Stomach (tissue), 19 donors: ENCODE measurements at places on chromosomes 4 and X. TPM values are rescaled to one million over a fixed set of nuclear protein-coding genes. Genes with fewer than 3 reads are reported as not detected.

The RAB39B gene
- total RNA-seq = 0.29 TPM

DNA sequence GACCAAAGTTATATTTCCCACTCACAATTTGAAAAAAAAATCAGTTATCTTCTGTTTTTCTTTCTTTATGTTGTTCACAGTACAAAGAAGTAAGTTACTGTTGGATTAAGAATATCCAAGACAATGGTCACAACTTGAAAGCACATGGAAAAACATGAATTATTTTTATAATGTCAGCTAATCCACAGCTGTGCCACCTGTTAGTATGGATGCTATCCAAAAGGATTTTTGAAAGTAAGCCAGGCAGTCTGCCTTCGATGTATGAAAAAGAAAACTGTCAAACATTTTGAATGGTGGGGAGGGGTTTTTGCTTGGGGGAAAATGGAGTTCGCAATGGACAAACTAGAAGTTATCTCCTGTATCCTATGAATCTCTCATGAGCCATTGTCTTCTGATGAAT is 6.2 kb downstream of the GPM6A start:
- no peak overlapping the region for H3K4me3 ChIP-seq
- DNase-seq = no peak
- no peaks in the 10 kb centered on the region for H3K4me1 ChIP-seq
- H3K36me3 ChIP-seq = no peaks in the 10 kb centered on the region

The TNIP2 gene
- 59.6 TPM for total RNA-seq

The MAGEA2 gene
- not detected for total RNA-seq

The AVPR2 gene
- total RNA-seq = not detected

DNA sequence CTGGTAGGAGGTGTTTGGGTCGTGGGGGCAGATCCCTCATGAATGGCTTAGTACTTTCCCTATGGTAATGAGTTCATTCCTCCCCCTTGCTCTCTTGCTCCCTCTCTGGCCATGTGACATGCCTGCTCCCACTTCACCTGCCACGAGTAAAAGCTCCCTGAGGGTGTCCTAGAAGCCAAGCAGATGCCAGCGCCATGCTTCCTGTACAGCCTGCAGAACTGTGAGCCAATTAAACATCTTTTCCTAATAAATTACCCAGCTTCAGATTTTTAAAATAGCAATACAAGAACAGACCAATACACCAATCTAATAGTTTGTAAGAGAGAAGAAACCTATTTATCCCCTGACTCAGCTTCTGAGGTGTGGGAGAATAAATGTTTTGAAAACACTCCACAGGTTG is 60.5 kb downstream of the FGFBP1 start:
- no peak for DNase-seq
- no peaks in the 10 kb centered on the region for H3K4me1 ChIP-seq
- no peaks in the 10 kb centered on the region for H3K27me3 ChIP-seq
- no peaks in the 10 kb centered on the region for H3K36me3 ChIP-seq
- no peak overlapping the region for H3K27ac ChIP-seq

DNA sequence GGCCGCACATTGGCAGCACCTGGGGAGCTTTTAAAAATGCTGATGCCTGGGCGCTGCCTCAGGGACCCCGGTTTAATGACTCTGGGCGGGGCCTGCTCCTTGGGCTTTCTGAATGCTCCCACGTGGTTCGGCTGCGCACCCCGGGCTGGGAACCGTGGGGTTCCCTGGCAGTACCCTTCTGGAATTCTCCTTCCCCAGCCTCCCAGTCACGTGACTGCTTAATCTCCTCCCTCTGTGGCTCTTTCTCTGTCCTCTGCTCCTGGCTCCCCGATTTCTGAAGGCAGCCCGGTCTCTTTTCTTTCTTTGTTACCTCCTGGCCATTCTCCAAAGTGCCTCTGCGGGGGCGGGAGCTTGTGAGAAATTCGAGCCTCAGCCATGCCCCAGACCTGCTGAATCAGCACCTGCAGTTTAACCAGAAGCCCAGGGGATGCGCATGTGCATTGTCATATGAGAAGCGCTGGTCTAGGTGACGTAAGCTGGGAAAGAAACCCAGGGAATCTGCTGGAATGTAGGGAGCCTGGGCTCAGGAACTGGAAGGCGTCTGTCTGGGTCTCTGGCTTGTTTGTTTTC is 16.6 kb downstream of the CLCN4 start:
- H3K27me3 ChIP-seq = peaks cover 8% of the 10 kb centered on the region
- peaks cover 7% of the 10 kb centered on the region for H3K4me1 ChIP-seq
- peak; percentile 35 for DNase-seq

The TEC gene
- total RNA-seq = 4.2 TPM

DNA sequence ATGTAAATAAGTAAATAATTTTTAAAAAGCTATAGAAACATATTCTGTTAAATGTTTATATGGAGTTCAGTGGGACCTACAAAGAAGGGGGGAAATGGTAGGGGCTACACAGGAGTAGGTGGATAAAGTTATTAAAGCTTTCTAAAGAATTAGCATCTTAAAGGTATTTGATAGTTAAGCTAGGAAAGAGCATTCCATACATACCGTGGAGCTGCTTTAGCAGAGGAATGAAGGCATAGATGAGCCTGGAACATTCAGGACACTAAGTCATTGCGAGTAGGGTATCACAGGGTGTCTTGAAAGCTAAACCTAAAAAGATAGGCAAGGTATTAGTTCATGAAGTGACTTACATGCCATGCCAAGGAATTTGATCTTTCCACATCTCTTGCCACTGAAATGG is 60.4 kb downstream of the SLC10A6 start:
- H3K27me3 ChIP-seq = no peaks in the 10 kb centered on the region
- no peak overlapping the region for H3K4me3 ChIP-seq
- H3K36me3 ChIP-seq = peaks cover 30% of the 10 kb centered on the region
- H3K4me1 ChIP-seq = no peaks in the 10 kb centered on the region

- DNase-seq = no peak
- H3K27ac ChIP-seq = no peak overlapping the region
- no peaks in the 10 kb centered on the region for H3K27me3 ChIP-seq
- no peak overlapping the region for H3K4me3 ChIP-seq
Measured at GRCh38 chr4:9962611-9963314, 58.5 kb downstream of the SLC2A9 start.

GRCh38 chrX:68147848-68148247 is 285.4 kb downstream of the OPHN1 start:
- H3K4me1 ChIP-seq = no peaks in the 10 kb centered on the region
- H3K27me3 ChIP-seq = peaks cover 4% of the 10 kb centered on the region
- no peaks in the 10 kb centered on the region for H3K36me3 ChIP-seq
- no peak overlapping the region for H3K27ac ChIP-seq
- DNase-seq = no peak

DNA sequence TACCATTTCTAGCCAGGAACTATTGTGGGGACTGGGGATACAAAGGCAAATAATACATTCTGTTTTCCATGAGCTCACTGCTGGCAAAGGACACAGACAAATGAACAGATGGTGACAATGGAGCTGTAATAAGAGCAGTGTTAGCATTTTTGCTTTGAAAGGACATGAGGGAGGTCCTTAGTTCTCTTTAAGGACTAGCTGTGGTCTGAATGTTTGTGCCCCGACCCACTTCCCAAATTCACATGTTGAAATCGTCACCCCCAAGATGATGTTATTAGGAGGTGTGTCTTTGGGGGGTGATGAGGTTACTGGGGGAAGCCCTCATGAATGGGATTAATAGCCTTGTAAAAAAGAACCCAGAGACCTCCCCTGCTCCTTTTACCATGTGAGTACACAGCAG is 30.3 kb downstream of the CCNG2 start:
- no peaks in the 10 kb centered on the region for H3K4me1 ChIP-seq
- no peak overlapping the region for H3K27ac ChIP-seq
- no peak overlapping the region for H3K4me3 ChIP-seq
- H3K27me3 ChIP-seq = no peaks in the 10 kb centered on the region
- DNase-seq = no peak

DNA sequence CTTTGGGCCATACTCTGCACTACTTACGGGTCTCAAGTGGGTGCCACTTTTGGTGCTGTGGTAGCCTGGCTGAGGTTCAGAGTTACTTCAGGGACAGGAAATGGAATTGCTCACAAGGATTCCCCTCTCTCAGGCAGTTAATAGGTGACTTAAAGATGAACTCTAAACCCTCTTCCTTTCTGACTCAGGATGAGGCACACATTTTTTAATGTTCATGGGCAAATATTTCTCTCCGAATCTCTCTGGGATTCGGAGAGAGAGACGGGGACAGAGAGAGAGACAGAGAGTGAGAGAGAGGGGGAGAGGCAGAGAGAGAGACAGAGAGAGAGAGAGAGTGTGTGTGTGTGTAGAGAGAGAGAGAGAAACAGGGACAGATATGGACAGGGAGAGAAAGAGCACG is 79.8 kb downstream of the NYX start:
- H3K4me1 ChIP-seq = no peaks in the 10 kb centered on the region
- no peak overlapping the region for H3K4me3 ChIP-seq
- no peaks in the 10 kb centered on the region for H3K27me3 ChIP-seq
- no peak for DNase-seq

The ZMAT1 gene
- total RNA-seq = 2.9 TPM

The ERCC6L gene
- total RNA-seq = 1.7 TPM

DNA sequence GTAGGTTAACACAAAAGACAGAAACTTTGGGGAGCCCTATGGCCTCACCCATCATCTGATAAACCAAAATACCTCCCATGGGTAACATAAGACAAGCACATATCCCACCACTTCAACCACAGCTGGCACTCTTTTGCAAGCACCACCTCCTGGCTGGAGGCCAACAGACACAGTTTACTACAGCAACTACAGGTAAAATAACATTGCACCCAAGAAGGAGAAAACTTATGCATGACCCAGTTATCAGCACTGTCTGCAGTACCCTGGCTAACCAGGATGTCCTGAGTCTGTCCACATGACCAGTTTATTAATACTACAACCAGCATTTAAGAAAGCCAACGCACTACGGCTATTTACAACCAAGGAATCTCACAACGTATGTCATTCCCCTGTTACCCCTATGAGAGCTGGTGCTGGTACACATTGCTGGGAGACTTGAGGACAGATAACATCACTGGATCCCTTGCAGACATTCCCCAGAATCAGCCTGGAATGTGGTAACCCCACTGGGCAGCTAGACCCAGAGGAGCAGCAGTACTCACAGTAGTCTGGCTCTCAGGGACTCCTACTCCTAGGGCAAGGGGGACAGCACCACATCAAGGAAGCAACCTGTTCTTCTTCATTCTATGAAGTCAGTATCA is 32.0 kb downstream of the ELF2 start:
- peak; percentile 59 for DNase-seq
- H3K27ac ChIP-seq = no peak overlapping the region
- no peak overlapping the region for H3K4me3 ChIP-seq
- no peaks in the 10 kb centered on the region for H3K36me3 ChIP-seq
- peaks cover 54% of the 10 kb centered on the region for H3K4me1 ChIP-seq

The GPR173 gene
- not detected for total RNA-seq

The CFP gene
- total RNA-seq = 3.3 TPM

The UGT2B15 gene
- total RNA-seq = not detected

DNA sequence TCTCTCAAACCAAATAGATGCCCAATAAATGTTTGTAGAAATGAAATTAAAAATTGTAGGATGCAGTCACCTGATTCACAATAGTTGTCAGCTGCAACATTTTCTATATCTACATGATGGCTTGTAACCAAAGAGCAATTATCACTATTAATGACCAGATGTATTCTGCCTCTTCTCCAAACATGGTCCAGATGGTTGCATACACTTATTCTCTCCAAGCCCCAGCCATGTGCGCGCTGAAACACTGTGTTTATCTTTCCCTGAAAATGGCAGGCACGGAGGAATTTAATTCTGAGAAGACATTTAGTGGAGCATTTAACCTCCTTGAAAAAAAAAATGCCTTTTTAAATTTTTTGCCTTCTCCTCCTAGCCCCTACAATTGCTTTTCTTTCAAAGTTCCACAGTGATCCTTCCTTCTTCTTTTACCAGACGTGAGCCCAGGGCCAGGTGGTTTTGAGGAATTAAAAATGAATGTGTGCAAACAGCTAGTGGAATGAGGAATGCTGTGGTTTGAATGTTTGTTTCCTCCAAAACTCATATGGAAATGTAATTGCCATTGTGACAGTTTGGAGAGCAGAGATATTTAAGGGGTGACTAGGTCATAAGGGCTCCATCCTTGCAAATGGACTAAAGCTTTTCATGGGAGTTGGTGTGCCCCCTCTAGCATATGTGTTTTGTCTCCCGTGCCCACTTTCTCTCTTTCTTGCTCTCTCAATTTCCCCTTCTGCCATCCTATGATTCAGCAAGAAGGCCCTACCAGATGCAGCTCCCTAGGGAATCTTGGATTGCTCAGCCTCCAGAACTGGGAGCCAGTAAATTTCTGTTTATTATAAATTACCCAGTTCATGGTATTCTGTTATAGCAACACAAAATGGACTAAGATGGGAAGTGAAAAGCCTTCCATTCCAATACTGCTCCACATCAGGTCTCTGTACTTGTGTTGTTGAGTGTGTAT is 136.0 kb downstream of the GABRB1 start:
- no peaks in the 10 kb centered on the region for H3K36me3 ChIP-seq
- no peaks in the 10 kb centered on the region for H3K27me3 ChIP-seq
- H3K4me3 ChIP-seq = no peak overlapping the region
- H3K27ac ChIP-seq = no peak overlapping the region
- peak; percentile 15 for DNase-seq

- H3K27ac ChIP-seq = no peak overlapping the region
- no peaks in the 10 kb centered on the region for H3K4me1 ChIP-seq
- H3K4me3 ChIP-seq = no peak overlapping the region
- H3K36me3 ChIP-seq = no peaks in the 10 kb centered on the region
- no peaks in the 10 kb centered on the region for H3K27me3 ChIP-seq
- DNase-seq = no peak
Measured at GRCh38 chr4:121213940-121214339, 49.8 kb upstream of the TNIP3 start.

DNA sequence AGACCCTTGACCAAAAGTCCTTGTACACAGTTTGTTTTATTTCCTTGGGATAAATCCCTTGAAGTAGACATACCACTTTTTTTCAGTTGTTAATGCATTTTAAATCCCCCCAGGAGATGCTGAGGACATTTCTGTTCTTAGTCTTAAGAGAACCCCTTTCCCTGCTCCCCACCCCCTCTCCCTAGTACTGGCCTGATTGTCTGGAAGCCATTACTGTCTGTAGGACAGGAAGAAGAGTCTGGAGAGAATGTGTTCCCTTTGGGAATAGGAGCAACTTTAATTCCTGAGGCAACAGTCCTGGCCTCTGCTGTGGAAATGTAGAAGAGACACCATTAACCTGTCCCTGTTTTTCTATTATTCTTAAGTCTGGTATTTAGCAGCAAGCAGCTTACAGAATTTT is 52.3 kb upstream of the TMEM131L start:
- H3K4me3 ChIP-seq = no peak overlapping the region
- peak; percentile 33 for DNase-seq
- no peak overlapping the region for H3K27ac ChIP-seq
- H3K27me3 ChIP-seq = no peaks in the 10 kb centered on the region

- no peaks in the 10 kb centered on the region for H3K27me3 ChIP-seq
- no peak overlapping the region for H3K27ac ChIP-seq
- no peak for DNase-seq
- H3K4me3 ChIP-seq = no peak overlapping the region
- H3K36me3 ChIP-seq = no peaks in the 10 kb centered on the region
- no peaks in the 10 kb centered on the region for H3K4me1 ChIP-seq
Measured at GRCh38 chrX:149699761-149700160, 12.1 kb upstream of the MAGEA11 start.
